ENCODE measurements at places on chromosomes 13 and 19.

- DNase-seq = no peak
Observed at GRCh38 chr13:76132532-76132931, 496.4 kb downstream of the LMO7 start.

DNA sequence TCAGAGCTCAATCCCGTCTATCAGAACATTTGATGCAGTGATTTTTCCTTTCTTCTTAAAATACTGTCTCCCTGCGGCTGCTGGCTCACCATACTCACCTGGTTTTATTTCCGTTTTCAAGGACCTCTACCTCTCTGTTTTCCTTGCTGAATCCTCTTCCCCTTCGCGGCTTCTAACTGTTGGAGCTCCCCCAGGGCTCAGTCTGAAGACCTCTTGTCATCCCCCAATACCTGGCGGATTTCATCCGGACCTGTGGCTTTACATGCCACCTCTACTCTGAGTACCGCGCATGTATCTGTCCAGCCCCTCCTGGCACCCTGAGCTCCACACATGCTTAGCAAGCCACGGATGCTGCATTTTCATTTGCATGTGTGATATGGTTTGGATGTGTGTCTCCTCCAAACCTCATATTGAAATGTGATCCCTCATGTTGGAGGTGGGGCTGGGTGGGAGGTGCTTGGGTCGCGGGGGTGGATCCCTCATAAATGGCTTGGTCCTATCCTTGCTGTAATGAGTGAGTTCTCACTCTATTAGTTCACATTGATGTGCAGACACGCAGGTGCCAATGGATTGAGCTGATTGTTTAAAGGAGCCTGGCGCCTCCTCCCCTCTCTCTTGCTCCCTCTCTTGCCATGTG lies 106.2 kb upstream of the LSM14A start:
- no peak for DNase-seq

- DNase-seq = no peak
Observed at GRCh38 chr13:58313219-58313618, 681.7 kb downstream of the PCDH17 start.

GRCh38 chr19:42529248-42529764 lies 1.0 kb upstream of the CEACAM1 start:
- DNase-seq = no peak

DNA sequence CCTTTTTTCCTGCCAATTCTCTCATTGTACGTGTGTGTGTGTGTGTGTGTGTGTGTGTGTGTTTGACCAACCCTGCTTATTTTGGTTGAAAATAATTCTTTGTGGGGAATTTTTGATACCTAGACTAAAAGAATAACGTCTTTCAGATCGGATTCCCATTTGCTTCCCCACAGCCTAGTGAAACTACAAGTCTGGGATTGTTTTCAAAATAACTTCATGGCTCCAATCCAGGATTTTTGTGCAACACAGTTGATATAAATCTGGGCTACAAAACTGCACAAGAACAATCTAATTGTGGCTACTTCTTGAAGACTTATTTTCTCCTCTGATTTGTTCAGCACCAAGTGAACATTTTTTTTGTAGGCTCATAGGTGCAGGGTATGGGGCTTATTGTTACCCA lies 332.8 kb upstream of the MIR17HG start:
- DNase-seq = no peak
